HFF-Myc (cell line): ENCODE measurements at places on chromosomes 16 and 17.

DNA sequence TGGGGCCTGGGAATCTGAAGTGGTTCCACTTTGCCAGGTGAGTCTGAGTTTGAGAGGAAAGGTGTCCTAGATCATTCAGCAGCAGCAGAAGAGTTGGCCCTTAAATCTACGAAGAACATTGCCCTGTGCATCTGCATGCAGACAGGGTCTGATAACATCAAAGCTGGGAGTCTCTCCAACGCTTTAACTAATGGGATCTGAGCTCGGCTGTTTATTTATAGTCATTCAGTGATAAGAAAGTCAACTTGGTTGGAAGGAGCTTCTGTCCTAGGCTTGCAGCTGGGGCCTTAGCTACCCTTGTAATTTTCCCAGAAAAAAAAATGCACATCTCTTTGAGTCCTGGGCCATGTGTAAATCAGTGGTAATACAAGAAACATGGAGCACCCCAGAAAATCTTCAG is 418.0 kb upstream of the HSBP1 start:
- DNase-seq: no peak

- DNase-seq: no peak
Observed at GRCh38 chr17:35214631-35215273, 20.6 kb upstream of the SLC35G3 start.

GRCh38 chr17:14366199-14366598 is 65.3 kb downstream of the HS3ST3B1 start:
- DNase-seq: no peak

DNA sequence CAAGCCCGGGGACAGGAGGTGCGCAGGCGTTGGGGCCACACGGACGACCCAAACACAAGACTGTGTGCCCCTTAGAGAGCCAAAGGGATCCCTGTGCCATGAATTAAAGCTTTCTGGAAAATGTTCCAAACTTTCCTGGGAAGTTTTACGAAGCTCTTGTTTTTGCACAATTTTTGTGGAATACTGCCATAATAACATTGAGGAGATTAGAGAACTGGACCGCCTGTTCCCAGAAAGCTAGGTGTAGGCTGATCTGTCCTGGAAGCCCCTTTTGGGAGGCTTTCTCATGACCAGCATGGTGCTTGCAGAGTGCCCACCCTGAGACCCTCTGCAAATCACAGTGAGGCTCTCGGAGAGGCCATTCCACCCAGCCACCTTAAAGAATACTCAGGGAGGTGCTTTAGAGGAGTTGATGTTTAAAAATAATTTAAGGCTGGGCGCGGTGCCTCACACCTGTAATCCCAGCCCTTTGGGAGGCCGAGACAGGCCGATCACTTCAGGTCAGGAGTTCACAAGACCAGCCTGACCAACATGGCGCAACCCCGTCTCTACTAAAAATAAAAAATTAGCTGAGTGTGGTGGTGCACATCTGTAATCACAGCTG is 1.1 kb downstream of the KDM8 start:
- no peak for DNase-seq

- no peak for DNase-seq
Observed at GRCh38 chr17:60738287-60738686, 60.6 kb downstream of the BCAS3 start.

GRCh38 chr16:88458773-88459235 is 5.7 kb downstream of the ZFPM1 start:
- DNase-seq: no peak

DNA sequence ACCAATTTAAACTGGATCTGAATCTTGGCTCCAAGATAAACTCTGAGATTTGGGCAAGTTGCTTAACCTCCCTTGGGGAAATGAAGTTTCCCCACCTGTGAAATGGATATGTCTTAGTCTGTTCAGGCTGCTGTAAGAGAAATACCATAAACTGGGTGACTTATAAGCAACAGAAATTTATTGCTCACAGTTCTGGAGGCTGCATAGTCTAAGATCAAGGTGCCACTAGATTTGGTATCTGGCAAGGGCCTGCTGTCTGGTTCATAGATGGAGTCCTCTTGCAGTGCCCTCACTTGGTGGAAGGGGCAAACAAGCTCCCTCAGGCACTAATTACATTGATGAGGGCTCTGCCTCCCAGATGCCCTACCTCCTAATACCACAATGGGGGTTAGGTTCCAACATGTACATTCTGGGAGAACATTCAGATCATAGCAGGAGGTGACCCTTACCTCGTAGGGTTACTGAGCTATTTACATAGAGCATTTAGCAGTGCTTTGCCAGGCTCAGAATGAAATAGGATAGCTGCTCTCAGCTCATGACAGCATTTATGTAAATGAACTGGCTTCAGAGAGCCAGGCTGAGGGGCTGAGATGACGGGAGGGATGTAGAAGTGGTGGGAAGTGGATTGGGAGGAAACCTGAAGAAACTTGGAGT is 83.9 kb downstream of the SPECC1 start:
- DNase-seq: no peak

- no peak for DNase-seq
Observed at GRCh38 chr16:88989852-88990547, 13.0 kb upstream of the CBFA2T3 start.

GRCh38 chr16:23611936-23612335 is 15.8 kb upstream of the NDUFAB1 start:
- DNase-seq: no peak
